Pulmonary artery endothelial cell (primary cell): ENCODE measurements at places on chromosomes 11 and 22. TPM values are rescaled to one million over a fixed set of nuclear protein-coding genes. Genes with fewer than 3 reads are reported as not detected.

Gene MS4A3
- not detected in 2 replicates for total RNA-seq

Gene MMP8
- total RNA-seq: not detected in 2 replicates

Gene TRIM51
- total RNA-seq: not detected in 2 replicates

Gene HEPHL1
- total RNA-seq: not detected in 2 replicates

Gene BTBD18
- total RNA-seq: not detected in 2 replicates

Gene PLEKHA7
- total RNA-seq: 0.20 and 0.56 TPM in 2 replicates

Gene HIPK3
- total RNA-seq: 66.9 and 74.5 TPM in 2 replicates

Gene POU2F3
- not detected in 2 replicates for total RNA-seq

Gene SLC37A2
- 0.53 and 0.67 TPM in 2 replicates for total RNA-seq

Gene KIRREL3
- not detected in 2 replicates for total RNA-seq

Gene TEF
- total RNA-seq: 2.7 and 4.0 TPM in 2 replicates

Gene TRIM48
- total RNA-seq: not detected in 2 replicates

Gene RBMXL2
- 0.04 and 0.20 TPM in 2 replicates for total RNA-seq

Gene GNG3
- not detected in 2 replicates for total RNA-seq

Gene NEU3
- total RNA-seq: 5.2 and 6.9 TPM in 2 replicates

Gene ABTB2
- total RNA-seq: 0.07 and 0.25 TPM in 2 replicates

Gene C22orf23
- 0.26 TPM in 1 of 2 replicates, not detected in the other for total RNA-seq

Gene SLC2A11
- total RNA-seq: 5.6 and 8.0 TPM in 2 replicates

Gene LYVE1
- total RNA-seq: 0.81 and 2.2 TPM in 2 replicates

Gene OR4B1
- total RNA-seq: not detected in 2 replicates

Gene TNKS1BP1
- 66.1 and 107 TPM in 2 replicates for total RNA-seq

Gene LZTR1
- 51.1 and 69.5 TPM in 2 replicates for total RNA-seq

Gene YPEL1
- 4.5 and 5.6 TPM in 2 replicates for total RNA-seq

Gene TREH
- total RNA-seq: not detected in 2 replicates

Gene MAJIN
- total RNA-seq: not detected in 2 replicates

Gene GPR152
- total RNA-seq: not detected in 2 replicates

Gene SMIM35
- not detected in 2 replicates for total RNA-seq

Gene APOBEC3A
- total RNA-seq: not detected in 2 replicates

Gene CARD10
- total RNA-seq: 26.9 and 39.7 TPM in 2 replicates

Gene KCNK4
- 0.07 TPM in 1 of 2 replicates, not detected in the other for total RNA-seq

Gene BCO2
- 0.33 and 1.8 TPM in 2 replicates for total RNA-seq

Gene ME3
- 53.4 and 67.7 TPM in 2 replicates for total RNA-seq

Gene FOLR2
- not detected in 2 replicates for total RNA-seq

Gene LRRC74B
- not detected in 2 replicates for total RNA-seq

Gene SHANK3
- 12.2 and 15.1 TPM in 2 replicates for total RNA-seq

Gene PI4KA
- total RNA-seq: 22.1 and 27.1 TPM in 2 replicates

Gene OR10D3
- not detected in 2 replicates for total RNA-seq
